ENCODE measurements at places on chromosomes 2 and 18. TPM values are rescaled to one million over a fixed set of nuclear protein-coding genes. Genes with fewer than 3 reads are reported as not detected.

Gene OTOS
- total RNA-seq = not detected

Gene CYS1
- 0.45 TPM for total RNA-seq

Gene MARS2
- total RNA-seq = 31.4 TPM

- no peak for DNase-seq
Measured at GRCh38 chr2:196166876-196167275, 4.5 kb downstream of the STK17B start.

GRCh38 chr2:85511008-85511811 lies 27.8 kb upstream of the MAT2A start:
- DNase-seq = no peak

Gene KCNJ3
- total RNA-seq = not detected

GRCh38 chr18:30432349-30432748 lies 610.2 kb downstream of the DSC3 start:
- no peak for DNase-seq

Gene CAB39
- total RNA-seq = 146 TPM

Gene LBH
- total RNA-seq = 206 TPM

GRCh38 chr2:240463866-240464481 lies 28.5 kb downstream of the GPC1 start:
- peak; percentile 54 for DNase-seq

Gene AGAP1
- total RNA-seq = 7.4 TPM

Gene MROH2A
- total RNA-seq = not detected

- DNase-seq = no peak
Measured at GRCh38 chr18:14942275-14942674, 194.3 kb downstream of the ANKRD30B start.

DNA sequence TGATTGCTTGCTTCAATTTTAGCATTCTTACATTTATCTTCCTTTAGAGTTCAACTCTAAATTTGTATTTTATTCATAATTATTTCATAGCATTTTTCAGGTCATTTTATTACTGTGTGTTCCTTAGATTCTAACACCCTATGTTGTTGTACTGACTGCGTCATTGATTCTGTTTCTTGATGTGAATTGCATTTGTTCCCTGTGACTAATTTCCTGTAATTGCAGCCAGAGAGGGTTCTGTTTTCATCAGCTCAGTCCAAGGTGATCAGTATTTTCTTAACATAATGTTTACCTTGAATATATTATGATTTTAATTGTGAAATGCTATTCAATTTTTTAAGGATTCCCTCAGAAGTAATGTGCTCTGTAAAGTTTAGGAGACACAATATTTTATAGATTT lies 970.2 kb upstream of the PIK3C3 start:
- DNase-seq = no peak

Gene PRSS56
- total RNA-seq = not detected

Gene UCN
- total RNA-seq = 1.3 TPM

DNA sequence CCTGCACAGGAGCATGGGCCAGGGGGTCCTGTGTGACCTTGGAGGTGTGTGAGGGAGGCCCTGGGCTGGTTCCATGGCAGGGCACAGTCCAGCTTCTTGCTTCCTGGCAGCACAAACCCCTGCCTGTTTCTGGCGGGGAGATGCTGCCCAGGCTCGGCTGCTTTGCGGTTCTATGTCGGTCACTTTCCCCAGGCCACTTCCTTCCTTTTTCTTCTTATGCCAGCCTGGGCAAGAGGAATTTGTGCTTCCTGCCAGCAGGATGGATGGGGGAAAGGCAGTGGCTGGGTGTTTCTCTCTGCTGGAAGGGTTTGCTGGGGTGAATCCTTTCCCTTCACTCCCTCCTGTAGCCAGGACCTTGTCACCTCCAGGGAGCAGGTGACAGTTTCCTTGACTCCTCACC lies 24.3 kb downstream of the ASAP2 start:
- no peak for DNase-seq

Gene OTOF
- 0.50 TPM for total RNA-seq

GRCh38 chr18:50560681-50561629 lies 1.1 kb downstream of the MAPK4 start:
- DNase-seq = no peak

Gene CPO
- total RNA-seq = not detected

- no peak for DNase-seq
Measured at GRCh38 chr2:48265169-48266030, 264.6 kb upstream of the STON1 start.

DNA sequence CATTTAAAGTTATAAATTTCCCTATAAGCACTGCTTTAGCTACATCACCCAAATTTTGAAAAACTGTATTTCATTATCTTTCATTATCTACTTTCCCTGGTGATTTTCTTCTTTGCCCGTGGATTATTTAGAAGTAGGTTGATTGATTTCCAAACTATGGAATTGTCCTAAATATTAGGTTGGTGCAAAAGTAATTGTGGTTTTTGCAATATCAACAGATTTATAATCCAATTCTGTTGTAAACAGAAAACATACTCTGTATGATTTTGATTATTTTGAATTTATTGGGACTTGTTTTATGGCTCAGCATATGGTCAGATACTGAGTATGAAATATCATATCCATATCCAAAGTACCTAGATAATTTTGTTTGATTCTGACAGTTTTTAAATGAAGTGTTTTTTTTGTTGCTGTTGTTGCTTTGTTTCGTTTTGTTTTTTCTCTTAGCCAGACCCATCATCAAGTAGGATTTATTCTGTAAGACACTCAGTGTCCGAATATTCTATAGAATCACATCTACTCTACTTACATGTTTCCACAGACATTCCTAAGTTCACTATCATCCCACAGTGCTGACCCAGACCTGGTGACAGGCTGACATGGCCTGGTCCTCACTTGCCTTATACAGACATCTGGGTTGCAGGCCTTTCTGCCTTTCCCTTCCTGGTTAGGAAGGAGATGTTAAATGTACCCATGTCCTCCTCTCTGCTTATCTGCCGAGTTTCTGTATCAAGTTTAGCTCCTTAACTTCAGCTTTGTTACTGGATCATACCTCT lies 2.1 kb upstream of the TRABD2A start:
- DNase-seq = no peak

Gene HOXD13
- not detected for total RNA-seq

Gene ALPI
- not detected for total RNA-seq

Gene MEP1B
- total RNA-seq = 0.19 TPM

GRCh38 chr2:46825231-46825938 lies 90.2 kb downstream of the MCFD2 start:
- no peak for DNase-seq

GRCh38 chr2:227608561-227609338 lies 5.9 kb downstream of the SCYGR3 start:
- DNase-seq = no peak

Gene PTPRN
- not detected for total RNA-seq

- no peak for DNase-seq
Measured at GRCh38 chr2:27806311-27807059, 35.0 kb downstream of the MRPL33 start.

- no peak for DNase-seq
Measured at GRCh38 chr2:181484851-181485637, 27.9 kb downstream of the ITGA4 start.

- DNase-seq = no peak
Measured at GRCh38 chr2:105919191-105919811, 174.6 kb downstream of the NCK2 start.

GRCh38 chr18:11004294-11004693 lies 145.1 kb downstream of the PIEZO2 start:
- DNase-seq = no peak

DNA sequence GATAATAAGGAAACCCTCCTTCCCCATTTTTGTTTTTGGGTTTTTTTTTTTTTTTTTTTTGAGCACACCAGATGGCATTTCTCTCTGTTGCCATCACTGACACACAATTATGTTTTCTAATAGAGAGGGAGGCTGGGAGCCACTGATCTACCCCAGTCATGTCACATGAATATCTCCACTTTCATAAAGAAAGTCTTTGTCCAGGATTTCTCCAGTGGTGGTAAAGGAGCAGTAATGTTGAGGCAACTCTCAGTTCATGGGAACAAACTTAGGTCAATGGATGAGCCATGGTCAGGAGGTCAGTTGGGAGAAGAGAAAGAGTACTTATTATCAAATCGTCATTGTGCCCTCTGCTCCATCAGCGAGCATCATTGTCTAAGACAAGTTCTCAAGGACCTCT lies 603.7 kb downstream of the ARHGAP15 start:
- no peak for DNase-seq

Gene LRP1B
- not detected for total RNA-seq

GRCh38 chr2:32901313-32901712 lies 45.4 kb upstream of the LTBP1 start:
- no peak for DNase-seq

GRCh38 chr18:65659312-65659711 lies 91.5 kb upstream of the CDH7 start:
- DNase-seq = no peak

- DNase-seq = no peak
Measured at GRCh38 chr2:44596537-44597320, 235.0 kb downstream of the CAMKMT start.

- DNase-seq = peak; percentile 53
Measured at GRCh38 chr2:120775194-120775593, 39.5 kb downstream of the GLI2 start.

Gene CHN1
- total RNA-seq = 1.8 TPM

GRCh38 chr18:58117786-58118403 lies 73.9 kb downstream of the NEDD4L start:
- DNase-seq = no peak

GRCh38 chr2:197281421-197281820 lies 29.2 kb downstream of the ANKRD44 start:
- DNase-seq = no peak

DNA sequence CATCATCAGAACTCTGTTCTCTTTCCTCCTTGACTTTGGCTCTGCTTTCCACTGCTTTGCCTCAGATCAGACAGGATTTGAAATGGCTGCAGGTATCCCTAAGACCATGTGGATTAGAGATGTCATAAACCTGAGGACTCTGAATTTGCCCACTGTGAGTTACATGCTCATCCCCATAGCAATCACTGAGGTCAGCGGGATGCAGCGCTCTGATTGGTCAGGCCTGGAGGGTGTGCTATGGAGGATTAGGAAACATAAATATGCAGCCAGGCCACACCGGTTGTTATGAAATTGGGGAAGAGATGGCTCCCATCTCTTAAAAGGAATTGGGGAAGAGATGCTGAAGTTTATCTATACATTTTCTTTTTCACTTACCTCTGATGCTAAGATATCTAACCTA lies 73.7 kb upstream of the DNAJC10 start:
- no peak for DNase-seq

DNA sequence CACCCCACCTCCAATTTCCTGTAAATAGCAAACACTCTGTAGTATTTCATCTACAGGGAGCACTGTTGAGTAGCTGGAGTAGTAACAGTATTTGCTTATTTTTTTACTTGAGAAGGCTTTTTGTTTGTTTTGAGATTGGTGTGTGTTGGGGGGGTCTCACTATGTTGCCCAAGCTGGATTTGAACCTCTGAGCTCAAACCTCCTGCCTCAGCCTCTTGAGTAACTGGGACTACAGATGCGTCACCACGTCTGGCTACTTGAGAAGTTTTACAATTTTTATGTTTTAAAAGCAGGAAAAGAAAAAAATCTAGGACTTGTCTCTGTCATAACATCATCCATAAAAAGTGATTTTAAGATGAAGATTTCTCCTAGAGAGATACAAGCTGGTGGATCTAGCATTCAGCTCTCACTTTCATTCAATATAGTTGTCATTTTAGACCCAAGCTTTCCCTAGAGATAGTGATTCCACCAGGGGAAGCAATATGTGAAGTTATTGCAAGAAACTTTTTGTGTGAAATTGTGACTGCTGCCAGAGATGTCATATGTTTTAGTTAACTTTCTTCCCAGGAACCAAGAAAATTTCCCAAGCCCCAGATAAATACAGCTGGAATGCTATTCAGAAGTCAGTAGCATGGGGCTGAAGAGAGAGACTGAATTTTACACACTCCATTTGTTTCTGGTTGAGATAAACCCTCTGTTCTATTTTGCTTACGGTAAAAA lies 60.2 kb upstream of the MAP4K3 start:
- DNase-seq = no peak

DNA sequence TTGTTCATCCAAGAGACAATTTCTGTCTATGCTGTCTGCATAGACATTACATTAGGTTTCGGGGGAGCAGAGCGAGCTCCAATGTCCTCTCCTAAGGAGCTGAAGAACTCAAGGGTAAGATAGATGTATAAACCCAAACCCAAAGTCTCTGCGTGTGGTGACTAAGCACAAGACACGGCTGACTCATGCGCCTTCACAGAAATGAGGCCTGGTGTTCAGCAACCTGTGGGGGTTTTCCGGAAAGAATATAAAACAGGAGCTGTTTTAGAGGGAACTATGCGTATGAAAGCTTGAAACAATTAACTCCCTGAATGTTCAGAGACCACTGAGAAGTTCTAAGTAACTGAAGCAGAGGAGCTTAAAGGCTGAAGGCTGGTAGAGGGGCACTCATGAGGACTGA lies 154.7 kb downstream of the SOX11 start:
- DNase-seq = no peak

GRCh38 chr2:238920601-238921001 lies 72.7 kb downstream of the TWIST2 start:
- DNase-seq = no peak

- DNase-seq = no peak
Measured at GRCh38 chr2:12035029-12035720, 288.7 kb downstream of the LPIN1 start.

- DNase-seq = no peak
Measured at GRCh38 chr18:56003720-56004088, 415.7 kb upstream of the TCF4 start.

- no peak for DNase-seq
Measured at GRCh38 chr2:30714811-30715709, 92.2 kb downstream of the CAPN13 start.
